ENCODE measurements at places on chromosomes 3 and 15.

- no peak for DNase-seq
Measured at GRCh38 chr15:29117778-29118177, 151.8 kb downstream of the NSMCE3 start.

DNA sequence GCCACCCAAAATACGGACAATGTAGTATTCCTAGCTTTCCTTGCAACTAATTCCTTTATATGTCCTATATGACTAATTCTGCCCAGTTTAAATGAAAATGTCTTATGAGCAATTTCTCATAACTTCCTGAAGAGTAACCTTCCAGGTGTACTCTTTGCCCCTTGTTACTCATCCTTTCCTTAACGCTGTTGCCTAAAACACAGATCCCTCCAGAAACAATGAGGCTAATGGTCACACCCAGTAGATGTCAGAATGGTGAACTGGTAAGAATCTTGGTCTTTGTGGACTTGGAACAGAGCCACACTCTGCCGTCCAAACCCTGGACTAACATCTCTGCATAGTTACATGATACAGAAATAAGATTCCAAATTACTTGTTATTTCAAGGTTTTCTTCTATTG lies 497.9 kb downstream of the IGSF11 start:
- no peak for DNase-seq

DNA sequence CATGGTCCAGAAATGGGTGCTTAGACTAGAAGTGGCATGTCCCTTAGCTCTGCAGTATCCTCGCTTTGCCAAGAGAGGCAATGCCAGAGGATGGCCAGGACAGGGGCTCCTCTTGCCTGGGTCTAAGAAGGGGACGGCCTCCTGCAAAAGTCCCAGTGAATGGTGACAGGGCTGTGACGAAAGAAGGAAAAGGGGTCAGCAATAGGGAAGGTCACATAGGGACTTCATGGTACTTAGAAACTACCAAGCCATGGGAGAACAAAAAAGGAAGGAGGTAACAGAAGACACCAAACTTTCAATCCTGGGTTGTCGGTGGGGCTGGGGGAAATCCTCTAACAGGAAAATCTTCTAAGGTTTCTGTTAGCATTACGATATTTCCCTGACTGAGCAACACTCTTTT lies 36.2 kb upstream of the ATOSA start:
- DNase-seq: no peak

GRCh38 chr3:8652324-8652987 lies 7.9 kb upstream of the SSUH2 start:
- DNase-seq: no peak

- DNase-seq: no peak
Measured at GRCh38 chr3:128226186-128226725, 73.0 kb downstream of the EEFSEC start.

DNA sequence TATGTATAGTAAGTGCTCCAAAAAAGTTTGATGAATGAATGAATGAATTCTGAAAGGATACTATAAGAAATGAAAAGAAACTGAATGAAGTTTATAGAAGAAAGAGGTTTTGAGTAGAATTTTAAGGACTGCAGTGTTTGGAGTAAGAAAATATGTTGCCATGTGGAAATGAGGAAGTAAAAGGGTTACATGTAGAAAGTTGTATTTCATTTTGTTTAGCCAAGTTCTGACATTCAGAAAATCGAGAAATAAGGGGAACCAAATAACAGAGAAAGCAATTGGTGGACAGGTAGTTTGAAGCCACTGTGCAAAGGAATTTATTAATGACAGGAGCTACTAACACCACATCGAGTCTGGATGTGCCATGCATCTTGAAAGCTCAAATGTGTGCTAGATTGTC lies 200.7 kb downstream of the SATB1 start:
- DNase-seq: no peak

DNA sequence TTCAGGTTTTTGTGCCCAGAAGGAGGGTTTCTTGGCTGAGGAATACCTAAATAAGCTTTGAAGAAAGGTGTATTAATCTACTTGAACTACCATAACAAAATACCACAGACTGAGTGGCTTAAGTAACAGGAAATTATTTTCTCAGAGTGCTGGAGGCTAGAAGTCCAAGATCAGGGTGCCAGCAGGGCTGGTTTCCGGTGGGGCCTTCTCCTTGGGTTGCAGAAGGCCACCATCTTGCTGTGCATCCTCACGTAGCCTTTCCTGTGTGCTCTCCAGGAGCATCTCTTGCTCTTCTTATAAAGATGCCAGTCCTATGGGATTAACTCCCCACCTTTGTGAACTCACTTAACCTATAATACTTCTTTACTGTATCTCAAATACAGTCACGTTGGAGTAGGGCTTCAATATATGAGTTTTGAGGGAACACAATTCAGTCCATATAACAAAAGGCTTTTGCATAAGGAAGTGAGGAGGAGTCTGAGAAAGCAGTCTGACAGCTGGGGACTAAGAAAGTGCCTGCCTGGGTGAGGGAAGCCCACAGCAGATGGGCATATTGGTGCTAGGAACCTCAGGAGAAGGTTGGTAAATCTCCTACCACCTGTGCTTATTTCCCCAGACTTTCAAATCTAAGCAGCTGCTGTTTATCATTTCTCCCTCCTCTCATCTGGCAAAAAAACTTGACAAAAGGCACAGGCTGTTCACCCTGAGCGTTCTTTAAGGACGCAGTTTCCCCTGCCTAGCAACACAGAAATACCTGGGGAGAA lies 89.6 kb upstream of the CBLB start:
- no peak for DNase-seq

DNA sequence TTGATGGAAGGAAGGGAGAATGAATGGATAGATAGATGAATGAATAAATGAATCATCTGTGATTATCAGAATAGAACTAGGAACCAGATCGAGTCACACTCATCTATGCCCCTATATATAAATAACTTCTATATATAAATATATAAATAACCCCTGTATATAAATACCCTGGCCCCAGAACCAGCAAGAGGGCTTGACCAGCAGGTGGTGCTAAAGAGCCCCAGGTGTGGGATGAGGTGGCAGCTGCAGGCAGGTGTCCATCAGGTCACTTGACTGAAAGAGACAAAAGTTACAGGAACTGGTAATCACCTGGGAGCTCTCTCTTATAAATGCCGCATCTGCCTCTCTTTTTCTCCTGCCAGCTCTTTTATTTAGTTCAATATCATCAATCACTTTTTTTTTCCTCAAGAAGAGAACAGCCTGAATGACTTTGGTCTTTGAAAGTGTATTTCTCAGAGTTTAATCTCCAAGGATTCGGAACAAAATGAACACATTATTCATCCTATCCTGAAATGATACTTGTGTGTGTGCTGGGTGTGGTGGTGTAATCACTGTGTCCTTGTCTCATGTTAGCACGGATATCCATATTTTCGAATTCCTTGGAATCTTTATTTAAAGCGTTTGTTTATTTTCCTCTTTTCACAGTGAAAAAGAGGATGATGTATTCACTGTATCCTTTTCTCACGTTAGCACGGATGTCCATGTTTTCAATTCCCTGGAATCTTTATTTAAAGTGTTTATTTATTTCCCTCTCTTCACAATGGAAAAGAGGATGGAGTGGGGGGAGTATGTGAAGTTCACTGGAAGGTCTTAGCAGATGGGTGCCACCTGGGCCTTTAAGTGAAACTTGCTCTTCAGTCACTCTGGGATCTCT lies 35.4 kb upstream of the ATG7 start:
- peak; percentile 36 for DNase-seq

DNA sequence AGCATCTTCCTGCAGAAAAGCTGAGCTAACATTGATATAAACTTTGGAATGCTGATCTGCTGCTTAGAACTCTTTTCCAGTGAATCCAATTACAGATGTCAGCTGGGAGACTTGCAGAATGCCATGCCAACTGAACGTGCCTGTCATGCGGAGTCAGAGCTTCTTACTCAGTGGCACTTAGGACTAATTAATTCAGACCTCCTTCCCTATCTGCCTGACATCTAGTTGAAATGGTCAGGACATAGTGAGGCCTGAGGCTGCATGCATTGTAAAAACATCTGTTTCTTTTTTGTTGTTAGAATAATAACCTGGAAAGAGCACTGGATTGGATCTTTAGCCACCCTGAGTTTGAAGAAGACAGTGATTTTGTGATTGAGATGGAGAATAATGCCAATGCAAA lies 112.6 kb downstream of the USP13 start:
- no peak for DNase-seq

DNA sequence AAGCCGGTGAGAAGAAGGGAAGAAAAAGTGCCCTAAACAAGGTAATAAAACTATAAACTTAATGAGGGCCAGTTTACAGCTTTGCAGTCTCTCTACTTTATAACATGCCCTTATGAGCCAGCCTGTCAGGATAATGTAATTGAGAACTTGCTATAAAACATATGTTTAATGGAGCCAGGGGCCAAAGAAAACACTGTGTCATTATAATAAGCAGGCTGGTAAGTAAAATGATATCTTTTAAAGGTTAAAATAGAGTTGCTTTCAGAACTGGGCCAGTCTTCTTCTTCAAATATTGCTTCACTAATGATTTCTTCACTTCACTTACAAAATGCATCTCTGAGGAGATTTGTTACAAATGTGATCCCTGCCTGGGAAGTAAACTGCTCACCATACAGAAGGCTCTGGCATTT lies 192.5 kb downstream of the SHOX2 start:
- DNase-seq: peak; percentile 34

GRCh38 chr15:38421069-38421690 lies 32.7 kb upstream of the FAM98B start:
- no peak for DNase-seq

- peak; percentile 17 for DNase-seq
Measured at GRCh38 chr15:33242165-33242564, 47.7 kb upstream of the FMN1 start.

DNA sequence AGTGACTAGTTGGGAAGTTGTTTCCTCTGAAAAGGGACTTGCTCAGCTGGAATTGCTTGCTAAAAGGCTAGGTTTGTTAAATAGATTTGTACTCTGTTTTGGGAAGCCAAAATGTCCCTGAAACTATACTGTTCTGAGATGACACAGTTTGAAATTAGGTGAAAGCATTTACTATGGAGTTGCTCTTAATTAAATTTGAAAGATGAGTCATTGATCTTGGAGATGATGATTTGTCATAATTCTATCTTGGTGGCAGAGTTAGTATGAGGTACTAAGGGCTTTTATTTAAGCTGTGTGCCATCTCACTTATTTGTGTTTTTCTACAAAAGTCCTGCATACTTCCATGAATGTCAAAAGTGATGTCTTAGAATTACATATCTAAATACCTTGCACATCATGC lies 320.9 kb downstream of the PTPRG start:
- no peak for DNase-seq

- DNase-seq: peak; percentile 14
Measured at GRCh38 chr15:81548365-81549130, 174.5 kb upstream of the TMC3 start.

- no peak for DNase-seq
Measured at GRCh38 chr3:124119056-124119716, 127.3 kb upstream of the ROPN1 start.

- DNase-seq: no peak
Measured at GRCh38 chr3:181470349-181470748, 241.4 kb upstream of the SOX2 start.

DNA sequence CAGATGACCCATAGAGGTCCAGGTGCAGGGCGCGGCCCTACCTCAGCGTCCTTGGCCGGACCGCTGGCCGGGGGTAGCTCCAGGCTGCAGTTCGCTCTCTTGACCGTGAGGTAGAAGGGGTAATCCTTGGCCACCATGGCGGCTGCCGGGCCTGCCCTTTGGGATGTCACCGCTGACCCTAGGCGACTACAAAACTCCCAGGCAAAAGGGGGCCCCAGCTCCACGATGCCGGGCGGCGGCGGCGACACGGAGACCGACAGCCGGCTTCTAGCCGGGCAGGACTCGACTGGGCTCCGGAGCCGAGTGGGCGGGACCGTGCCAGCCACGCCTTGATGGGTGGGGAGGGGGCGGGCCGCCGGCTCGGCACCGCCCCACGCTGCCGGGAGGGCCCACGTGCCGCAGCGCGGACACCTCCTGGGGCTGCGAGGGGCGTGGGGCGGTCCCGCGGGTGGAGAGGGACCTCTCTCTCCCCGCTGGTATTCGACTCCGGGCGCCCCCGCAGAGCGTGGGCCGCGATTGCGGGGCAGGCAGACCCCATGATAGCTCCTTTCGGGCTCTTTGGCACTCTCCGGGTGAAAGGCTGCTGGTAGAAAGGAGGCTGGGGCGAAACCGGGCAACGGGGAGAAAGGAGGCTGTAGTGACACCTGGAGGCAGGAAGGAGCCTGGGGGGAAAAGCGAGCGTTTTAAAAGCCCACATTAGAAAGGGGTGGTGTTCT lies at the start of gene ARHGEF3:
TSS of gene ARHGEF3 (minus strand) at position 288 of the 716 bp plus-strand sequence. CDS start at position 137, 151 bp downstream.
- DNase-seq: peak; percentile 57

GRCh38 chr15:87954793-87955192 lies 301.7 kb downstream of the NTRK3 start:
- DNase-seq: no peak

GRCh38 chr3:129827765-129828164 lies 65.7 kb downstream of the TMCC1 start:
- no peak for DNase-seq
